GF-D8 (cell line): ENCODE measurements at places on chromosomes 6 and 20.

GRCh38 chr20:46108435-46108841 lies 9.7 kb upstream of the CD40 start:
- no peak for DNase-seq

- peak; percentile 50 for DNase-seq
Observed at GRCh38 chr6:167047554-167047953, 48.4 kb downstream of the CEP43 start.

- DNase-seq = no peak
Observed at GRCh38 chr20:21836346-21836745, 130.9 kb downstream of the PAX1 start.

- DNase-seq = peak; percentile 29
Observed at GRCh38 chr6:35258858-35259193, 709 bp upstream of the ZNF76 start.

DNA sequence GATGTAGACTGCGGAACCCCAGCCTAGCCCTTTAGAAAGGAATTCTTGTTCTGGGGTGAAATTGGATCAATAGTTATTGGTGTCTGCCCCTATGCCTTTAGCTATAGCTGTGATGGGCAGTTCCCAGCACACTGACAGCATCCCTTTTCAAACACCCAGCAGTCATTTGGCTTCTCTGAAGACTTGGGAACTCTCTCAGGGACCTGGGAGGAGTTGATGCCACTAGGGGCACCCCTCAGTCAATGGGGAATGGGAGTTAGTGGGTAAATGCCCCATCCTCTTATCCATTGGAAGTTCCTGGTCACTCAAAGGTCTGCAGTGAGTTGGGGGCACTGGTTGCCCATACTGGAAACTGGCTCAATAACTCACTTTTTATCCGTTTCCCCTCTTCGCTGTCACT lies 31.6 kb upstream of the CSNK2A1 start:
- no peak for DNase-seq

DNA sequence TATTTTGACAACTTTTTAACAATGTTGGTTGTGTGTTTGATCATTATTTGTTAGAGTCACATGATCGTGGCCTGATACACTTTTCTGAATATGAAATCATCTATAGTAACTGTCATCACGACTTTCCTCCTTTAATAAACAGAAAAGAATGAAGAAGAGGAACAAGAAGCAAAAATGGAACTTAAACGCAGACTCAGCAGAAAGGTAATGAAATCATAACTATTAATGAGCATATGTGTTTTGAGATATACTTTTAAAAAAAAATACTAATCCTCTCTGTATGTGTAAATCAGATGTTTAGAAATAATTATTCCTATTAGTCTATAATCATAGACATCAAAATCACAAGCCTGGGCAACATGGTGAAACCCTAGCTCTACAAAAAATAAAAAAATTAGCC lies 60.1 kb upstream of the LTV1 start:
- DNase-seq = no peak

GRCh38 chr6:64256483-64256882 lies 620.9 kb downstream of the PHF3 start:
- DNase-seq = no peak

DNA sequence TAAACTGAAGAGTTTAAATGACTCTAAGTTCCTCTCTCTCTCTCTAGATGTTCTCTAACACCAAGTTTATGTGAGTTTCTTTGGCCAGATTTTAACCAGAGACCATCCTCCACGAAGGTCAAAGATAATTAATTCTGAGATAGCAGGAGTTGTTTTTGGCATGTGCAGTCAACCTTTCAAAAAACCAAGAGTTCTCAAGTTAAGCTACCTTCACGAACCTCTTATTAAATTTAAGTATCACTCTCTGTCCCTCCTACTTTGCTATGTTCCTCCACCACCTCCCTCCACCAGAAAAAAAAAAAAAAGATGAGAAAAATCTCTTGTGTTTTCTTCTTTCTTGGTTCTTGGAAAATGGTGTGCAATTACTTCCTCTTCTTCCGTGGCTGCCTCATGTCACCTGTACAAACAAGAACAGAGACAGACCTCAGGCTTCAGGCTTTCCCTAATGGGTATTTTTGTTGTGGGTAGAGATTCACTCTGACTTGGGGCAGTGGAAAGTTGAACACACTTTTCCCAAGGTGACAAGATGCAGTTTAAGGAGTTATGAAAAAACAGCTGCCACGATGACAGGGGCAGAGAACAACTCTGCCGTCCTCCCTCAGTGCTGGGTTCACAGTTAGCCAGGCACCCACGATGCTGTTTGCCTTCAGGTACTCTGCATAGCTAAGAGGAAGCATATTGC lies 64.3 kb downstream of the ADTRP start:
- DNase-seq = no peak

DNA sequence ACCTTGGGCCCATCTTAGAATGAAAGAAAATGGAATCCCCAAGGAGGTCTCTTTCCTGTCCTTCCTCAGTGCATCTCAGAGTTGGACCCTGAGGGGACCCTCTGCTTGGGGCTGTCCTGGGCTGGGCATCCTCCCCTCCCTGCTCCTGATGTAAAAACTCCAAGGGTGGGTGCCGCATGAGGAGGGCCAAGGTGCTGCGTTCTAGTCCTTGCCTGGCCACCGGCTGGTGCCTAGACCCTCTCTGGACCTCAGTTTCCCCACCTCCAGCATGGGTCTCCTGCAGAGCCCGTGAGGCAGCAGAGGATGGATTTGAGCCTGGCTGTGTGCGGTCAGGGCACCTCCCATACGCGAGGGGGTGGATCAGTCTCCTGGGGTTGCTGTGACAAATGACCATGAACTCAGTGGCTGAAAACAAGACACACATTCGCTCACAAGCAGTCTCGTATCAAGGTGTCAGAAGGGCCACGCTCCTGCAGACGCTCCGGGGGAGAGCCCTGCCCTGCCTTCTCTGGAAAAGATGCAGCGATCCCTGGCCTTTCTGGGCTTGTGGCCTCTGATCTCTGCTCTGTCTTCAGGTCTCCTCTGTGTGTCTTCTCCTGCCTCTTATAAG lies 54.7 kb downstream of the CHMP4B start:
- DNase-seq = no peak

DNA sequence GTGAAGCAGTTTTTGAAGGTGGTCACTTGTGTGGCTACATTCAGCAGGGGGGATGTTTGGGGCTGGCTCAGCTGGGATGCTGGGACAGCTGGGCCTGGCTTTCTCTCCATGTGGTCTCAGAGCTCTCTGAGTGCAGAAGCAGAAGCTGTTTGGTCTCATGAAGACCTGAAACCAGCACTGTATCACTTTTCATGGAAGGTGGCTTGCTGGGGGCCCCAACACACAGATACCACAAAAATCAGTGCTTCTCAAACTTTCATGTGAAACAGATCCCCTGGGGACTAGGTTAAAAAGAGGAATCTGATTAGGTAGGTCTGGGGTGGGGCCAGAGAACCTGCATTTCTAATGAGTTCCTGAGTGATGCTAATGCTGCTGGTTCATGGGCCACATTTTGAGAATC lies 347.3 kb downstream of the DHX35 start:
- DNase-seq = no peak

DNA sequence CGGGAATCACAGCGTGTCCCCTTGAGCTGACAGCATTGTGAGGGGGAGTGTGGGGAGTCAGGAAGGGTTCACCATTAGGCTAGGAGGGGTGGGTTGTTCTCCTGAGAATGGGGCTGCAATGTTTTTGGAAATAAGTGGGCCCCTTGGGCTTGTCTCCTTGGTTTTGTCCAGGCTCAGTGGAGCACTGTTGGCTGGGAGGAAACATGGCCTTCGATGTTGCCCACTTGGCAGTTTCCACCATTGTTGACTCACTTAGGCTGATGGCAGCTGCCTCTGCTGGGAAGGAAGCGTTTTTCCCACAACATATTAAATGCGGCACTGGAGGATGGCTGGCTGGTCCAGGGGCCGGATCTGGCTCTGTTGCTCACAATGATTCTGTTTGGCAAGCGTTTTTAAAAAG lies 512.1 kb downstream of the QKI start:
- no peak for DNase-seq

GRCh38 chr6:142413111-142413510 lies 111.3 kb downstream of the ADGRG6 start:
- DNase-seq = no peak

- DNase-seq = no peak
Observed at GRCh38 chr6:37109714-37110499, 60.0 kb upstream of the PIM1 start.

- no peak for DNase-seq
Observed at GRCh38 chr6:121951918-121952379, 447.5 kb upstream of the HSF2 start.

DNA sequence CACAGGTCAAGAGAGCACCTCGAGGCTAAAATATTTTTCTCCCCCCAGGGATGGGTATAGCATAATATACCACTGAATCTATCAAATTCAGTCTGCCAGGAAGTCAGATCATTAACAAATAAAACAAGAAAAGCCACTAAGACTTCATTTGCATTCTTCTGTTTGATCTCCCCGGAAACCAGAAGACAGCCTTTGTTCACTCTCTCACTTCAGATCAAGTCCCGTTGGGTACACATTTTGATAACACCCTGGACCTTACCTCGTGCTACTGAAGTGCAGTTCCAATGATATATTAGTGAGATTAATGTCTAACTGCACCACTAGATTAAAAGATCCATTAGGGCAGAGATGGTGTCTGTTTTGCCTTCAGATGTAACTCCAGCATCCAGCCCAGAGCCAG lies 157.7 kb upstream of the B3GAT2 start:
- no peak for DNase-seq

- no peak for DNase-seq
Observed at GRCh38 chr20:41223112-41223511, 85.8 kb downstream of the PLCG1 start.

DNA sequence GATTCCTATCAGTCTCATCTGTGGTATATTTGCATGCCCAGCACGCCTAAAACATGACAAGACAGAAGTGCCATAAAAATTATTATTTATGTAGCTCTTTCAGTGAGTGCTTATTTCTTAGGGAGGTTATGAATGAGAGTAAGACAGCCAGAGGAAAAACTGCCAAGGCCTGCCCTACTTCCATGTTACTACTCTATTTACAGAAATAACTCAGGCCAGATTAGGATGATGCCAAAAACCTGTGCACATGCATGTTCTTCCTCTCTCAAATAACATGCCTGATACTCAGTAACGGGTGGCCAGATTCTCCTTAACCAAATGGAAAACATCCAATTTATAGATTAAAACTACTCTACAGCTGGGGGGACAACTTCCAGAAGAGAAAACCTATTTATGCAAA lies 45.7 kb downstream of the ILRUN start:
- no peak for DNase-seq

DNA sequence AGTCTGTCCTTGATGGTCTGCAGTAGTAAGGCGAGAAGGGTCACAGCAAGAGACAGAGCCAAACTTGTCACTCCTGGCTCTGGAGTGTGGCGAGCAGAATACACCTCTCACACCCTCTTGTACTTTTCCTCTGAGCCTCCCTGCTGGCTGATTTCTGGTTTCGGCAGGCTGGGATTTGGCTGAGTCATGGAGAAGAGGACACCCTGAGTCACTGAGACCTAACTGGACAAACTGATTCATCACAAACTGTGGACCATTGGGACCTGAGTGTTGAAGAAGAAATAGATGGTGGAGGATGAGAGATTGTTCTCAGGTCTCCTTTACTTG lies 101.7 kb downstream of the F13A1 start:
- no peak for DNase-seq

- DNase-seq = no peak
Observed at GRCh38 chr20:56625837-56626236, 3.3 kb upstream of the TFAP2C start.

- no peak for DNase-seq
Observed at GRCh38 chr6:158046201-158047126, 64.8 kb downstream of the SYNJ2 start.

- DNase-seq = peak; percentile 44
Observed at GRCh38 chr6:17930321-17930993, 57.0 kb downstream of the KIF13A start.

- DNase-seq = no peak
Observed at GRCh38 chr6:45608252-45608913, 230.6 kb upstream of the SUPT3H start.

GRCh38 chr20:24935766-24936525 lies 13.1 kb upstream of the CST7 start:
- DNase-seq = no peak

DNA sequence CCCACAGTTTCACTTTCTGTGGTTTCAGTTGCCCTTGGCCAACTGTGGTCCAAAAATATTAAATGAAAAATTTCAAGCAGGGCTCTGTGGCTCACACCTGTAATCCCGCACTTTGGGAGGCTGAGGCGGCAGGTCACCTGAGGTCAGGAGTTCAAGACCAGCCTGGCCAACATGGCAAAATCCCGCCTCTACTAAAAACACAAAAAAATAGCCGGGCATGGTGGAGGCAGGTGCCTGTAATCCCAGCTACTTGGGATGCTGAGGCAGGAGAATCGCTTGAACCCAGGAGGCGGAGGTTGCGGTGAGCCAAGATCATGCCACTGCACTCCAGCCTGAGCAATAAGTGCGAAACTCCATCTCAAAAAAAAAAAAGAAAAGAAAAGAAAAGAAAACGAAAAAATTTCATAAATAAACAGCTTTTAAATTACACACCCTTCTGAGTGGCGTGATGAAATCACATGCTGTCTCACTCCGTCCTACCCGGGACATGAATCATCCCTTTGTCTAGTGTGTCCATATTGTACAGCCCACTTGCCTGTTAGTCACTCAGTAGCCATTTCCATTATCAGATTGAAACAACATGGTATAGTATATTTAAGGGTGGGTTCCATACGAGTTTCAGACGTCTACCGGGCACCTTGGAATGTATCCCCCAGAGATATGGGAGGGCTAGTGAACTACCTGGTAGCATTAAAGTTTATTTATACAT lies 11.7 kb downstream of the PTPRK start:
- no peak for DNase-seq

DNA sequence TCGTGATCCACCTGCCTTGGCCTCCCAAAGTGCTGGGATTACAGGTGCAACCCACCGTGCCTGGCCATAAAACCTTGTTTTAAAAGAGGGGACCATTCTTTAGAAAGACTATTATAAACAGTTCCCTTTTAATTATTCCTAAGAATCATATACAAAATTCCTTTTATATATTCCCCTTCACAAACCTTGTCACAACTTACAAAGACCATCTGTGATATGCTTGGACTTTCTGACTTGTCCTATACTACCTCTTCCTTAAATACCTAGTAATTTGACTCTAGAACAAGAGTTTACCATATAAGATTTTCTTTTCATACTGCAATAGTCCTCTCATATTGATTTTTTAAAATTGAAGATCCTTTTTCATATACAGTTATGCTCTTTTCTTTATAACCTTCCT lies 135.8 kb upstream of the PRSS16 start:
- no peak for DNase-seq

GRCh38 chr6:36515844-36516243 lies 31.4 kb downstream of the STK38 start:
- DNase-seq = no peak

DNA sequence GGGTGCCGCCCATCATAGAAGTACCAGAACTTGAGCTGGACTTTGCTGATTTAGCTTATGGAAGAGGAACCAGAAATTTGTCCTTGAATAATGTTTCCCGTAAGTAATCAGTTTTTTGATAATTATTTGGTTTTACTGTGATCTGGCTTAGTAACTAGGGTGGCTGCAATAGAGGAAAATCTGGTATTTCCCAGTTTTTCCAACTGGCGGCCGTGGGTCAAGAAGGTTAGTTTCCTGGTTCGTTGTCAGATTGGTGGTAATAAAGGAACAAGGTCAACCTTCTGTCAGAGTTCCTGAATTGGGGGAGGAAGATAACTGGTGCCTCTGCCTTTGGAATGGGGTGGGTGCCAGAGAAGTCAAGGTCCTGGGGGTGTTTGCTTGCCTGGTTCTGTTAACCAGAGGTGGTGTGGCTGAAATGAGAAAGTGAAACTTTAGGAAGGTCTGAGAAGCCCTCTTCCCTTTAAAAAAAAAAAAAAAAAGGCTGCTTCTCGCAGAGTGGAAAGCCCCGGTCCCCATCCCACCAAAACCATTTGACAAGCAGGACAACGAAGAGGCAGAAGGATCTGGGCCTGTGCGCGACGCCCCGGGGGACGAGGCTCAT lies at the start of gene CALHM6:
Gene CALHM6, plus strand, starts transcription at position 45 of the 601 bp plus-strand sequence. Its CDS starts 555 bp downstream, at position 600.
- DNase-seq = no peak
